ENCODE measurements at places on chromosomes 2 and 18. TPM values are rescaled to one million over a fixed set of nuclear protein-coding genes. Genes with fewer than 3 reads are reported as not detected.

The KLHL29 gene
- total RNA-seq = 17.5 TPM

The RAB27B gene
- 0.41 TPM for total RNA-seq

DNA sequence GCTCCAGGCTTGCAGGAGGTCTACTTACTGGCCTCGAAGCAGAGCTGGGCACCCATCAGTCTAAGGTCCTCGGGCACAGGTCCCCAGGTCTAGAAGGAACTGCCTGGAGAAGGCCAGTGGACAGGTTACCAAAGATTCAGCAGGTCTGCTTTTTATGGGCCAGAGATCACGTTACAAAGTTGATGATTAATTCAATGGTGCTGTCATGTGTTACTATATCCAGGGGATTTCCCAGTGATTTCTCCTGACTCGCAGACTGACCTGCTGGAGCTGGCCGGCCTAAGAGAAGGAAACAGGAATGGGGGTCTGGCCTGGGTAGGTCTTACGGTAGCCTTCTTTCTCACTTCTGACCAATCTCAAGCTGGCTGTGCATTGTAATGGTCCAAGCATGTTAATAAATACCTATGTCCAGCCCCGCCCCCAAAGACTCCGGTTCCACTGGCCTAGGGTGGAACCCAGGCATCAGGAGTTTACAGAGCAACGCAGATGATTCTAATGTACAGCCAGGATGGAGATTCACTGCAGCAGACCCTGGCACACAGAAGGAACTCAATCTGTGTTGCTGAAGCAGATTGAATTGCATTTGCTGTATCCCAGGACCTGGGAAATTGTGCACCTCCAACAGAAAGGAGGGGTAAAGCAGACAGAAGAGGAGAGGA is at the start of gene NEURL3:
NEURL3 (minus strand) TSS at position 127 of the 659 bp plus-strand sequence; CDS start at position 56, 71 bp downstream.
- no peak within 1 kb of the TSS for H3K27ac ChIP-seq
- no peak for DNase-seq
- no peak within 1 kb of the TSS for H3K4me3 ChIP-seq
- no peaks in the 10 kb centered on the region for H3K36me3 ChIP-seq
- peaks cover 11% of the 10 kb centered on the region for H3K27me3 ChIP-seq

- peaks cover 8% of the 10 kb centered on the region for H3K27me3 ChIP-seq
- H3K4me3 ChIP-seq = no peak overlapping the region
These were observed 9.9 kb upstream of the NFATC1 start for GRCh38 chr18:79385708-79386341.

DNA sequence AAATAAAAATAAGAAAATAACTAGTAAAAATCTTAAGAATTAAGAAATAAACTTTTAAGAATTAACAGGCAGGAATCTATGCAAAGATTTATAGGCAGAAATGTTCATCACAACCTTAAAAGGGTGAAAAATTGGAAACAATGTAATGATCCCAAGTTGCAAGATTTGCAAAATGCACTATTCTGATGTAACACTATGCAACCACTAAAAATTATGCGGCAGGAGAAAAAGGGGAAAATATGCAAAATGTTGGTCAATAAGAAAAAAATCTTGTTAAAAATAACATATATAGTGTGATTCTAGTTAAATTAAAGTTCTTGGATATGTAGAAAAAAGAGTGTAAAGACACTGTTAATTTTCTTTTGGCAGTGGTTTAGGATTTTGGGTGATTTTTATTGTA is 132.8 kb downstream of the UPP2 start:
- no peak for DNase-seq
- no peaks in the 10 kb centered on the region for H3K4me1 ChIP-seq

GRCh38 chr2:135256531-135257260 is 204.6 kb downstream of the RAB3GAP1 start:
- H3K36me3 ChIP-seq = peaks cover 4% of the 10 kb centered on the region
- H3K27me3 ChIP-seq = peaks cover 3% of the 10 kb centered on the region
- no peak overlapping the region for H3K27ac ChIP-seq
- no peaks in the 10 kb centered on the region for H3K4me1 ChIP-seq
